ENCODE measurements at places on chromosomes 3 and 15.

DNA sequence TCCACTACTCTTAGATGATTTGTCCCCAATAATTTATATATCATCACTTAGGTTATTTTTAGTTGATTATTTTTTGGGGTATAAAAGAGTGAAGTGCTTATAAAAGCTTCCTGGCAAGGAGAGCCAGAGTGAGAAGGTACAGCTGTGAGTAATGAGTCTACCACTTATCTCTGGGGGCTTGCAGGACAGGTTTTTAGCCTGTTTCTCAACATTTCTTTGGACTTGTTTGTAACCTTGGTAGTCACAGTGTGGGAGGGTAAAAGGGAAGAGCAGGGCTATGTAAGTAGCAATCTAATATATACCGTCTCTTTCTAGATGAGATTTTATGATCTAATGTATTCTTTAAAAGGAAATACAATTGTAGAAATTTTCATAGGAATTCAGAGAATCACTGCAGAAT, 321.3 kb upstream of the GOLIM4 start:
- no peak for DNase-seq

- DNase-seq = no peak
Observed at GRCh38 chr3:195868866-195869412, 39.4 kb downstream of the TNK2 start.

DNA sequence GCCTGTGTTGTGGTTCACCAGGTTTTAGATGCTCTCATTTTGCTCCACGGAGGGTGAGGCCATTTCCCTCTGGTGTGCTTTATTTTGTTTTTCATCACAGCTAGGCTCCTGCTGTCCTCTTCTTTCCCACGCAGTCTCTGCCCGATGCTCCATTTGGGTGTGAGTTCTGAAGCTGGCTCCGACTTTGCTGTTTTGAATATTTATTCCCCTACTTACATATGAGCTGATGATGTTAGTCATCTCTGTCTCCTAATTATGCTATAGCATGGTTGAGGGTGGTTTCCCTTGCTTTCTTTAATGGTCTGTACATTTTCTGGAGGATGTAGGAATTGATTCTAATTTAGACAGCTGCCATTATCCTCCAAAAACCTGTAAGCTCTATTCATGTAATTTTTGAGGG, 168.1 kb upstream of the MYRIP start:
- DNase-seq = no peak

- DNase-seq = no peak
Observed at GRCh38 chr3:194395778-194396538, 3.1 kb downstream of the GP5 start.

DNA sequence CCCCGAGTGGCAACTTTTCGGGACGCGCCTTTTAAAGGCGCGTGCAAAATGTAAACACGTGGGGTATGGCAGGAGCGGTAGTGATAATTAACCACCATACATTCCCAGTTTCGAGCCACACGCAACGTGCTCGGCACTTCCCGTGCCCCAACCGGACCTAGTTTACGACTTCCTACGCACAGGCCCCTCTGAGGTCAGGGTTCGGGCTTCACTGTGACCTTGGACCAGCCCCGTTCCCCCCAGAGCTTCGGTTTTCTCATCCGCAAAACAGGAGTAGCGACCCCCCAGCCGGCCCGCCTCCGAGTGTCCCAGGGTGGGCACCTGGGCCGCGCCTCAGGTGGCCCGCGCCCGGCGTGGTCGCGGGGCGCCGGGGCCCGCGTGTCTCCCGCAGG, 451 bp downstream of the CHCHD4 start:
- DNase-seq = peak; percentile 24

DNA sequence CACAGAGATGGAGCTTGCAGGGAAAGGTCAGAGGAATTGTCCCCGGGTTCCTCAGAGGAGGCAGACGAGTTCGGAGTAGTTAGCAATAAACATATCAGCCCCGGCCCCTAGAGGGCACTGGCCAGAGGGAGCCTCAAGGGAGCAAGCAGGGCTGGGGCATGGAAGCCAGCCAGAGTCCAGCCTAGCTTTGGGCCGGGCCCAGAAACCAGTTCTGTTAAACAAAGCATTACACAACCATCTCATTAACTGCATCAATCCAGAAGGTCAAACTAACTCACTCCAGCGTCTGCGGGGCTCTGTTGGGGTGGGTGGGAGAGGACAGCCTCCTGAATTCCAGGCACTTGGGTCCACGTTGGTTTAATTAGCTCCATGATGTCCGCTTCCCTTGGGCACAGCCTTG, 41.0 kb upstream of the IREB2 start:
- DNase-seq = no peak

DNA sequence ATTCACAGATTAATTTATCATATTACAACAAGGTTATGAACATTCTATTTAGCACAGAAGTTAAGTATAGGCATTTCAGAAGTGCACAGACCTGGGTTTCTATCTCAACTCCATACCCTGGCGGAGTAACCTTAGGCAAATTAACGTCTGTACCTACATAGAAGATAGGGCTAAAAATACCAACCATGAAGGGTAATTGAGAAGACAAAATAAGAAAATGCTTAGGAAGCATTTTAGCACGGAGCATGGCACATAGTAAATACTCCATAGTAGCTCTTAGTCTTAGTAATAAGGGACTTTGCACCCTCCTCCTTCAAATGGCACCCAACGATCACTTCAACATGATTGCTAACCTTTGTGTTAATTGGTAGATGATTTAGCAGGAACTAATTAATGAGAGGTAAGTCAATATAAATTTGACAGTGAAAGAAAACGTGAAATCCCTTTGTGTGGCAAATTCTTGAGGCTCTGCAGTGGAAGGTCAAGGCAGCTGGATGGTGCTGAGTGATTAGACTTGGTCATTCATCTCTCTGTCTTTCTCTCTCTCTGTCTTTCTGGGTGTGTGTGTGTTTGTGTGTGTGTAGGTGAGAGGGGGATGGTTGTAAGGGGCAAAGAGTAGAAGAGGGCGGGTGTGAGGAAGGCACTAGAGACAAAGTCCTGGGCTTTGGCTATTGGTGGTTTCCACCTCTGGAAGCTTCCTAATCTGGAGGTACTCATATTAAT, 131.1 kb upstream of the PHLDB2 start:
- DNase-seq = no peak

DNA sequence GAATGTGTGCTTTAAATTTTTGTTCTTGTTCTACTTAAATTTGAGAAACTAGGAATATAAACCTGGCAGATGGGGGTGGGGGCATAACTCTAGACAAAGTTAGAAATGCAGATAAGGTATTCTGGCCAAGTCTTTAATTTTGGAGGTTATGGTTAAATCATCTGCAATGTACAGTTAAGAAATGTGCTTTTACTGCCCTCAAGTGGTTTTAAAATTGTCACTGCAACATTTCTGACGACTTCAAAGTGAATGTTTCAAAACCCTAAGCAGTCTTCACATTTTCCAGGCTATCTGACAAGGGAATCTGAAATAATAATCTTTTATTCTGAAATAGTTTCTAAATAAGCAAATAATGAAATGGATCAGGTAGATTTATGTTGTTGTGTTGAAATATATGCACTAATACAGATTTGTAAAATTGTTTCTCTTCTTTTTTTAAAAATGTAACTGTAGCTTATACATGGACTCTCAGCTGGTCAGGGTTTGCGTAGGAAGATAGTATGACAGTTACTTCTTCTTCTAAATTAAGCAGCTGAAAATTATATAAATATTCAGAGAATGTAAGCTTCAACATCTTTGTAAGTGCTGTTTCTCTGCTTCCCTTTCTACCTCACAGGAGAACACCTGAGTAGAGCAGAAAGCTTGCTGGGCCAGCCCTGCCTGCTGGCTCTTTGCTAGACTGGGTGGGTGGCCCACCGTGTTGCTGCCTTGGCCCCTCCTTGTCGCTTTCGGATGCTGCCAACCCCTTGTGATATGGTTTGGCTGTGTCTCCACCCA, 45.0 kb downstream of the SUCNR1 start:
- no peak for DNase-seq

GRCh38 chr3:50390508-50391224, 31.3 kb upstream of the TMEM115 start:
- DNase-seq = peak; percentile 88

- DNase-seq = no peak
Observed at GRCh38 chr15:41429003-41429890, 12.4 kb downstream of the RTF1 start.

- DNase-seq = no peak
Observed at GRCh38 chr3:186107215-186108105, 1.4 kb downstream of the ETV5 start.

GRCh38 chr15:82830427-82831173, 21.2 kb downstream of the WHAMM start:
- no peak for DNase-seq

GRCh38 chr3:86251781-86252180, 739.2 kb downstream of the VGLL3 start:
- DNase-seq = no peak

DNA sequence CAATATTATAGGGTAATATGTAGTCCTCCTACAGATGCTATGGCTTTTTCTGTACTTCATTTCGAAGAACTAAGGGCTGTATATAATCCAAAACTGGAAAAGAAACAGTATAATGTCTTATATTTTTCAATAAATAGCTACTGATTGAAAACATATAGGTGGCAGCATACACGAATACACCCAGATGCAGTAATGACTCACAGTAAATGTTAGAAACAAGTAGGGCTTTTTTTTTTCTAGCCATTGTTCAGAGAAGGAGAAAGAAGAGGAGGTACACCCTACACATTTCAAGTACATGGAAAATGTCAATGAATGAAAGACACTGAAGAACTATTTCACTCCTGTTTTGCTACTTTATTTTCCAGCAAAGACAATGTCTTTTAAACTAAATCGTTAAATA, 9.4 kb downstream of the DAZL start:
- DNase-seq = no peak

- no peak for DNase-seq
Observed at GRCh38 chr15:92661069-92661468, 5.5 kb upstream of the FAM174B start.

GRCh38 chr15:101538996-101539395, 49.5 kb upstream of the PCSK6 start:
- DNase-seq = no peak

DNA sequence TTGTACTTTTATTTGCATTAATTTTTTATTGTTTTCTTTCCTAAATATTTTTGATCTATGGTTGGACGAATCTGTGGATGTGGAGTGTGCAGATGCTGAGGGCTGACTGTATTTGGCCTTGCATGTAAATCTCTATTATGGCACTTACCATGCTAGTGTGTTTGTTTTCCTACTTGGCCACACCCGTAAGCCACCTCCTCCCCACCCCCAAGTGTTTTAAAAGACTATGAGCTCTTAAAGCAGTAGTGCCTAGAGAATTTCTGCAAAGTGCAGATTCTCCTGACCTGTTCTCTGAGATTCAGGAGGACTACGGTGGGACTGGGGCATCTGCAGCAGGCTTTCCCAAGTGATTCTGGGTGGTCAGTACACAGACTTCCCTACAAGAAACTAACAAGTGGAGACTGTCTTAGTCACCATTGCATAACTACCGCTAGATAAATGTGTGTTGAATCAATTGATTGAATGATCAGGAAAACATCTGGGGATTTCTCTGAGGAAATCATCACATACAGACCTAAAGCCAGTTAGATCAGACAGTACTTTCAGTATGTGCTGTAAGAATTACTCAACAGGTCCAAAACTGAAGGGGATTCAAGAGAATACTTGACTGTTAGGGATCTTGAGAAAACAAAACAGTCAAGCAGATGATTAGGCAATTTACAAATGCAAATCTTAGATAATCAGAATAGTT, 6.2 kb upstream of the TIPARP start:
- DNase-seq = no peak

DNA sequence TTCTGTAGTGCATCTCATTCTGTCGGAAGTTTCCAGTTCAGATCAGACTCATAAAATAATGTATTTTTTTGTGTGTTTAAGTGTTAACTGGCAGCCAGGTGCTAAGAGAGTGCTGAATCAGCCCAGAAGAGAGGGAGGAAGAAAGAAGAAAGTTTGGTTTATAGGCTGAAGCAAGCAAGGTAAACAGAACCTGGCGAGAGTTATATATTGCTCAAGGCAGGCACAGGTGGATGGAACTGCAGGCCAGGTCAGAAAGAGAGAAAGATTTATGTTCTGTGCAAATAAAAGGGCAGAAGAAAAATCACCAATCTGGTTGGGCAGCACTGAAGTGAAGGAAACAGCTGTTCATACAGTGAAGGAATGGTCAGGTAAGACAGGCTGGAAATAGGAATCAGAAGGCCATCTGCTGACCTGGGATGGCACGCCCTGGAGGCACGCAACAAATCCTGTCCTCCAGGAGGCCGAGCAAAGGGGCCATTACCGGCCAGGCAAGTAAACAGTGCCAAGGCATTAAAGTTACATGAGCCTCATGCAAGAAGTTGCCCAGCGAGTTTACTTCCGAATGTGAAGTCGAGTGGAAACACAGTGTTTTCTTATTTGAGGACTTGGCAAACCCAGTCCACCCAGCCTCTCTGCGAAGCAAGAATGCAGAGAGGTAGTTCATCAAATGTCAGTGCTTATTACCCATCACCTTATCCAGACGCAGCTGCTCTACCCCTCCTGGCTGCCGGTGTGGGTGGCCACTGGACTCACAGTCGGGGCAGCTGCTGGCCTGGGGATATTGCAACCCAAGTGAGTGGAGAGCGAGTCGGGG, 309.8 kb downstream of the VPS13C start:
- no peak for DNase-seq

GRCh38 chr3:190575437-190576185, 61.7 kb downstream of the IL1RAP start:
- no peak for DNase-seq

DNA sequence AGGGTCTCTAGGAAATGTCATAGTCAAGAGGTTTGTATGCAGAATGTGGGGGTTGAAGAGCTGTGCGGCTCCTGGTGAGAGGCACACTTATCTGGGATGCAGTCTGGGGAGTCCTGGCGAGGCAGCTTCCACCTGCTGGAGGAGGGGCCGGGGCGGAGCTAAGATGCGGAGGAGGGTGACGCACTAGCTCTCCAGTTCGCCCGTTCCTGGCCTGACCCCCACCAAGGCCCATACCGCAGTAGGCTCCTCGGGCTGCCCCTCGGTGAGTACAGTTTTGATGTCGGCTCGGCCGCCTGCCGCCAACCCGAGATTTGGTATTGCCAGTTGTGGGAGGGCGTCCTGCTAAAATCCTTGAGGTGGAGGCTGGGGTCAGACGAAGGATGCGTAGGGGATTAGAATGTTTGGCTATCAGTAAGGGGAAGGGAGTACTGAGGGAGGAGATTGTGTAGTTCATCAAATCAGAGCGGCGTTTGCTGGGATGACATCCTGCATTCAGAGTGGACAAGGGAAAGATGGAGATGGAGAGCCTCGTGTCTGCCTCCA, at the start of gene SCG5:
Gene SCG5, plus strand, starts transcription at position 194 of the 543 bp plus-strand sequence. CDS start 1,883 bp downstream, outside the sequence.
- DNase-seq = peak; percentile 49

DNA sequence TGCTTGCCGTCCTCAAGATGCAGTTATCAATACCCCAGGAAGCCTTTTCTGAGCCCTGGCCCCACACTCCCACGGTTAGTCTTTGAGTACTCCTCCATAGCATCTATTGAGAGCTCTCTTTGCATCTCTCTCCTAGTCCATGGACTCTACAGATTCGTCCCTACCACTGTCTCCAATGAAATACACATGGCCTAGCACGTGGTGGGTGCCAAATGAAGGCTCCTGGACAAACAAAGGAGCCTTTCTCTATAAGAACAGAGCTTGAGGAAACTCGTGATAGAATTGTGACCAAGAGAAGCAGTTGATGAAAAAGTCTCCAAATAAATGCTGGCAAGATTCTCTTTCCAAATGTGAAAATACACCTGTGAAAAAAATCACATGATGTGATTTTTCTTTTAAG, 166.1 kb downstream of the GABRG3 start:
- no peak for DNase-seq

- DNase-seq = no peak
Observed at GRCh38 chr3:58006661-58007060, 1.6 kb upstream of the FLNB start.

- no peak for DNase-seq
Observed at GRCh38 chr3:56761887-56762651, 39.7 kb downstream of the ARHGEF3 start.
